ENCODE measurements at places on chromosomes 5 and 9.

DNA sequence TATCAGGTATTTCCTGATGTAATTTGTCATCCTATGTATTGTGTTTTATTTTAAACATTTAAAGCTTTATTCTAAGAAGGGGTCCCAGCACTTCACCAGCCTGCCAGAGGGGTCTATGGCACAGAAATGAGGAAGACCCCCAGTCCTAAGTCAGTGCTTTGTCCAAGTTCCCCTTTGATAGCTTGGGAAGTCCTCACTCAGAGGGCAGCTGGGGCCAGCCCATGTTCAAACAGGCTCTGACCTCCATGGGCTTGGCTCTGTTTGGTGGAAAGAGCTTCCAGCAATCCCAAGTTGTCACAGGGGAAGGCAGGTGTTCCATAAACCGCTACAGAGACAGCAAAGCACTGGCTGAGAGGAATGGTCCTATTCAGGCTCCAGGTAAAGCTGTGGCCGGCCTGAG, 26.6 kb upstream of the AKNA start:
- DNase-seq = no peak

GRCh38 chr5:149108651-149109280, 32.5 kb upstream of the ABLIM3 start:
- DNase-seq = no peak

DNA sequence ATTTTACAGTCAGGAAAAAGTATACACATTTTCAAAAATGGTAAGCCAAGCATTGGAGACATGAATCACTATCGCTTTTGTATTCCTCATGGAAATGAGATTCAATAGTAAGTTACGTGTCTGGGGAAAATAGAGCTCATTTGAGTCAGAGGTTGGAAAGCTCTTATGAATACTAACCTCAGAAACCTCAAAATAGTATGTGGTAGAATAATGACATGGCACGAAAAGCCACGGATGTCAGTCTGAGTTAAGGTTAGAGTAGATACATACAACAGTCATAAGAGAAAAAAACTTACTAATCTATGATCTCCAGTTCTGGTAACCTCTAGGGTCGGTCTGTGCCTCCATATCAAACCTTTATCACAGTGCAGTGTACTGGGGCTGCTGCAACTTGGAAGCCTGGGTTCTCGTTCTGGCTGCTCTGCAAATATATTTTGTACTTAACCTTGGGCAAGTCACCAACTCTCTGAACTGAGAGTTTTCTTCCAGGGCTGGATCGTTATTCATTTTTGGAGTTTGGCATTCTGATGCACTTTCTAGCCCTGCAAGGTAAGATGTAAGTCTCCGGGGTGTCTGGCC, 31.8 kb downstream of the MAP1B start:
- DNase-seq = no peak

- DNase-seq = no peak
Observed at GRCh38 chr9:127463911-127464310, 12.6 kb downstream of the LRSAM1 start.

GRCh38 chr9:100020121-100020795, 78.5 kb downstream of the ERP44 start:
- DNase-seq = no peak

DNA sequence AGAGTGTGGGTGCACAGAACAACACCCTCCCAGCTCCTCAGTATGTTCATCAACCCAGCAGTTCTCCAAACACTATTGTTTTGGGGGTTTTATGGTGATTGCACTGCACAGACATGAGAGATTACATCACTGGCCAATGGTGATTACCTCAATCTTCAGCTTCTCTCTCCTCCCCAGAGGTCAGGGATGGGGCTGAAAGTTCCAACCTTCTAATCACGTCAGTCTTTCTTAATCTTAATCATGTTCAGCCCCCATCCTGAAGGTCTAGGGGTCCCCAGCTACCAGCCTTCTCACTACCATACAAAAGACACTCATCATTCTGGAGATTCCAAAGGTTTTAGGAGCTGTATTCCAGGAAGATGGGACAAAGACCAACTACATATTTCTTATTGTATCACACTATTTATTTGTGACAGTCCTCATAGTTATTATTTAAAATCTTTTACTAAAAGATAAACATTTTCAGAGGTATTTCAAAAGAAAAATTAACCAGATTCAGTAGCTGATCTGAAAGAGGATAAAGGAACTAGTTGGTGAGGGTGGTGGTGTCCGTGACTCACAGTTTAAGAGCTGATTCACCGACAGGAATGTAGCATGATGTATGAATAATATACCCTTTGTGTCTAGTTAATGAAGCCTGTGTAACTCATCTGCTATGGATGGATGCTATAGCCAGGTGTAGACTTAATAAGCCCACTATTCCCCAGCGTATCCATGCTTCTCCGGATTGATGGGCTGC, 35.6 kb downstream of the RASEF start:
- DNase-seq = no peak

- DNase-seq = peak; percentile 2
Observed at GRCh38 chr5:23506329-23507236, 826 bp upstream of the PRDM9 start.

GRCh38 chr5:9302218-9302617, 243.7 kb downstream of the SEMA5A start:
- DNase-seq = no peak

- DNase-seq = no peak
Observed at GRCh38 chr5:100519075-100519474, 16.1 kb upstream of the FAM174A start.

DNA sequence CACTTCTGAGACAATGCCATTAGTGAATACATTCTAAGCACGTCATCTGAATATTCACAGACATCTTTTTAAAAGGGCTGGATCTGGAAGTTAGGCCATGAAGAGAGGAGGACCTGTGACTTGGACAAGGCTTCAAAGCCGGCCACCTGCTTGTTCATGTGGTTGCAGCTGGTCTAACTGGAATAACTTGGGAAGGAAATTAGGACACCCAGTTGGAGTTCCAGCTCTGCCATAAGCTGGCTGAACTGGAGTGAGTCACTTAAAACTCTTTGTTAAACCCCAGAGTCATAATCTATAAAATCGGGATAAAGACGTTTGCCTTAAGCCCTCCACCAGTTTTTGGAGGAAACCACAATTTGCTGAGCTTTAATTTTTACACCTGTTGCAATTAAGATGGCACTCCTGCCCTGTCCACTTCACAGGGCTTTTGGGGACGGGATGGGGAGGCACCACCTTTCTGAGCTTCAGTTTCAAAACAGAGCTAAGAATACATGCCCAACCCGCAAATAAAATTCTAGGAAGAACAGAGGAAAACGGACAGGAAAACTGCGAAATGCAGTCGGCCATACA, 536 bp upstream of the STX17 start:
- DNase-seq = peak; percentile 16

DNA sequence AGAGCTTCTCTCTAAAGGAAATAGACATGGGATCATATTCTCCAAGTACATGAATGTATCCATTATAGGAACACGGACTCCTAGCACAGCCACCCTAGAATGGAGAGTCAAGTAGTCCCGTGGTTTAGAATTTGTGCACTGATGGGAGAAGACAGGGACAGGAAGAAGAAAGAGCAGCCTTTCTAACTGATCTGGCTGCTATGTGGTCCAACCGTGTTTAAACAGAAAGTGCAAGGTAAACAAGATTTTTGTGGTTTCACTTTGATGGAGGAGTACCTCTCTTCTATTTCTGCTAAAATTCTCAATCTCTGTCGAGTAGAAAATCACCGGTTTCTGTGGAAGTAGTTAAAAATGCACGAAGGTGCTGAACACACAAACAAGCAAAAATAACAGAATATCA, 171.3 kb downstream of the ST8SIA4 start:
- DNase-seq = no peak

DNA sequence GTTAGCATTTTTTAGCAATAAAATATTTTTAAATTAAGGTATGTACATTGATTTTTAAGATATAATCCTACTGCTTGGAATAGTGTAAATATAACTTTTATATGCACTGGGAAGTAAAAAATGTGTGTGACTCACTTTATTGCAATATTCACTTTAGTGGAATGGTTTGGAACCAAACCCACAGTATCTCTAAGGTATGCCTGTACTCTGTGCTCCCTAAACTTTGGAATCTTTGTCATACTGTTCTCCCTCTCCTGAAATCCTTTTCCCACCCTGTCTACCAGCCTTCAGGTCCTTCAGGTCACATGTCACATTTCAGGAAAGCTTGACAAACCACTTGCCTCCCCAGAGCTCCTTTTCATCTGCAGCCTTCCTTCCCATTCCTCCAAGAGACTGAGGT, 308.7 kb downstream of the SPOCK1 start:
- DNase-seq = no peak

- no peak for DNase-seq
Observed at GRCh38 chr9:97067490-97067889, 28.5 kb upstream of the CTSV start.

- DNase-seq = no peak
Observed at GRCh38 chr9:104107799-104108198, 13.7 kb downstream of the SMC2 start.

- DNase-seq = no peak
Observed at GRCh38 chr5:1836891-1837880, 36.0 kb downstream of the NDUFS6 start.

GRCh38 chr5:113005454-113005853, 28.9 kb downstream of the DCP2 start:
- DNase-seq = no peak

- DNase-seq = no peak
Observed at GRCh38 chr9:111839387-111839786, 44.6 kb upstream of the SHOC1 start.

- DNase-seq = no peak
Observed at GRCh38 chr5:10447041-10447440, 5.4 kb downstream of the ROPN1L start.

- no peak for DNase-seq
Observed at GRCh38 chr9:125635888-125636287, 71.1 kb downstream of the MAPKAP1 start.

- DNase-seq = peak; percentile 5
Observed at GRCh38 chr5:154878642-154879335, 20.4 kb downstream of the CNOT8 start.

DNA sequence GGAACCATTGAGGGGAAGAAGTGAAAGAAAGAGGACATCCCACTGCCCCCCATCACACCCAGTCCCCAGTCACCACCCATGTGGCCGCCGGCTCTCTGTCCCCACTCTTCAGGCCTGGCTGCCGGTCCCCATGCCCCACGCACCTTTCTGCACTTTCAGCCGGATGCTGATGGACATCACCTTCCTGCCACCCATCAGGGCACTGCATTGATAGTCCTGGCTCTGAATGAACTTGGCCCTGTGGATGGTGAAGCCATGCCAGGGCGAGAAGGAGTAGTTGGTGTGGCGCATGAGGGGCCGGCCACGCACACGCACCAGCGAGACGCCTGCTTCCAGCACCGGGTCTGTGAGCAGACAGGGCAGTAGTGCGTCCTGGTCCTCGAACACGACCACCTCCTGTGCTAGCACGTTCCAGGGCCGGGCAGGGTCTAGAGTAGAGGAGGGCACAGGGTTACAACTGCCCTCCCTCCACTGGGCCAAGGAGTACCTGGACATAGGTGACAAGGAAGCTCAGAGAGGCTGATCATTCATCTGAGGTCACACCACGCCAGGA, 6.4 kb downstream of the CSF1R start:
- no peak for DNase-seq

GRCh38 chr5:142634216-142635011, 51.5 kb downstream of the FGF1 start:
- no peak for DNase-seq

DNA sequence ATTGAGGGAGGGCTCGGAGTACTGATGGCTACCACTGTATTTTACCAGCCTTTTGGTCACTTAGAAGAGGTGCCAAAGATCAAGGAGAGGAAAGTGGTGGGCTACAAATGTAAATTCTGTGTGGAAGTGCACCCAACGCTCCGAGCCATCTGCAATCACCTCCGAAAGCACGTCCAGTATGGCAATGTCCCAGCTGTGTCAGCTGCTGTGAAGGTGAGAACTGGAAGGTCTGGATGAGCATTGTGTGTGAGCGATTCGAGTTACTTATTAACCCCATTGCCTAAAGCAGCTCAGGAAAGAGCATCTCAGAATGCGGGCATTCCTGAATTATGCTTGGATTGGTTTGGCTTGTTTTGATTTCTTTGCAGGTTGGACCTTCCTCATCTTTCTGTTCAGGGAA, 67.5 kb downstream of the ZNF462 start:
- no peak for DNase-seq

DNA sequence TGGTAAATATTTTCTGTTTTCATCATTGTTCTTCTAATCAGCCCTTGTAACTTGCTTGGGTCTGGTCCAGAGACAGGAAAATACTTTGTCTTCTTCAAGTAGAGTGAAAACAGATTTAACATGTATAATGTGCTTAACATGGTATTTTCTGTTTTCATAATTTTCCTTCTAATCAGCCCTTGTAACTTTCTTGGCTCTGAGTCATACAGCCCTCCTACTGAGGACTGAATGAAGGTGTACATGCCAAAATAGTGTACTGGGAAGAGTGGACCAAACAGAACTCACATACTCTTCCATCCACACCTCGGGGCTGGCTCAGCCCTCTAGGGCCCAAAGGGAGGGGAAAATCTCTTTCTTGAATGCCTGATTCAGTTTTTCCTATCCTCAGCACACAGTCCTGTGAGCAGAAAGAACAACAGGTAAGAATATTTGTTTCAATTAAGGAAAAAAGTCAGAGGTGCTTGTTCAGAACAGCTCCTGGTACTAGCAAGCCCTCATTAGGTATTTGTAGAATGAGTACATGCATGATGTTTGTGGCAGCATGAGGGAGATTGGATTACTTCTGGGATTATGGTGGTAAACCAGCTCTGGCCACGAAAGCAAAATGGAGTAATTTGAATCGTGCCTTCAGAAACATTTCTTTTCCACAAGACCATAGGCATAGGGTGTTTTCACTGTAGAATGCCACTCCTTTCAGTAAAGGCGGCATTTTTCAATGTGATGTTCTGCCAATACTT, 24.2 kb upstream of the MACIR start:
- no peak for DNase-seq

DNA sequence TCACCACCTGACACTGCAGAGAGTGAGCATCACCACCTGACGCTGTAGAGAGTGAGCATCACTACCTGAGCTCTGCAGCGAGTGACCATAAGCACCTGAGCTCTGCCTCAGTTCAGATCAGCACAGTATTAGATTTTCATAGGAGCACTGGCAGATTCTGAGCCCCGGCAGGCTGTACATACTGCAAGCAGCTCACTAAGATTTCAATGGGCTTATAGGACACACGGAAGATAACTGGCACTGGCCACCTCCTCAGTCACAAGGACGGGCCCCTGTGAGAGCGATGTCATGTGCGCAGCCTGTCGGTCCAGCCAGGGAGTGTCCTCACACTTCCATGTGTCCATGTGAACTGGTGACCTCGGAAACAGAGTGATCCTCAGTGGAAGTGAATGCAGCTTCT, 153.5 kb upstream of the IRX2 start:
- no peak for DNase-seq

GRCh38 chr9:71506821-71507220, 261.5 kb downstream of the CEMIP2 start:
- DNase-seq = no peak

Measured in cerebellar cortex (tissue), 1 donor.